ENCODE measurements at places on chromosomes 7 and 10.

DNA sequence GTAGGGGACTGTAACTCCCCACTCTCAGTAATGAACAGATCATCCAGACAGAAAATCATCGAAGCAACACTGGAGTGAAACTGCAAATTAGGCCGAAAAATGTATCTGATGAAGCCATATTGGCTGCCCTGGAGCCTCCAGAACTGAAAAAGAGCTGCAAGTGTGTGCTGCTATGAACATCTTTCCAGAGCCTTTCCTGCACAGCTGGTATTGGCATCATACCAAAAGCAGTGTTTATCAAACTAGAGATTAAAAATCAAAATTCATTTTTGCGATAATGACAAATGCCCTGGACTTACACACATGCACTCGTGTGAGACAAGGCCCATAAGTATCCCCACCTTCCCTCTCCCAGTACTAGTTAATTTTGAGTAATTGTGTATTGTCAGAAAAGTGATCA lies 6.8 kb upstream of the CLDN12 start:
- DNase-seq: no peak

DNA sequence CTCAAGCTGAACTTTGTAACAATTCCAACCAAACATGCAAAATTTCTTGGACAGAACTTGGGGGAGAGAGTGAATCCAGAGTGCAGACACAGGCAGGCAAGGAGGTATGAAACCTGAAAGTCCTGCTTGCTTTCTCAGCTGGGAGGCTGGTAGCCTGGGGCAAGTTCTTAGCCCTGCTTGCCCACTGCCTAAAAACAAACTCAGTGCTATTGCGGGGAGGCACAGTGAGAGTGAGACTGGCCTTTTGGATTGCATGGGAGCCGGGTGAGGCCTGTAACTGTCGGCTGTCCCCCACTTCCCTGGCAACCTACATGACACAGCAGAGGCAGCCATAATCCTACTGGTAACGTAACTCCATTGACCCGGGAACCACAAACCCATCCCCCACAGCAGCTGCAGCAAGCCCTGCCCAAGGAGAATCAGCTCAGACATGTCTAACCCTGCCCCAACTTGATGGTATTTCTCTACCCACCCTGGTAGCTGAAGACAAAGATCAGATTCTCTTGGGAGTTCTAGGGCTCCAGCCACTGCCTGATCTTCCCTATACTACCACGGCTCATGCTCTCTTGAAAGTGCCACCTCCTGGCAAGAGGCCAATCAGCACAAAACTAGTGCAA lies 663.6 kb downstream of the GRM8 start:
- DNase-seq: no peak

- no peak for DNase-seq
Measured at GRCh38 chr10:132774181-132774901, 11.6 kb downstream of the NKX6-2 start.

DNA sequence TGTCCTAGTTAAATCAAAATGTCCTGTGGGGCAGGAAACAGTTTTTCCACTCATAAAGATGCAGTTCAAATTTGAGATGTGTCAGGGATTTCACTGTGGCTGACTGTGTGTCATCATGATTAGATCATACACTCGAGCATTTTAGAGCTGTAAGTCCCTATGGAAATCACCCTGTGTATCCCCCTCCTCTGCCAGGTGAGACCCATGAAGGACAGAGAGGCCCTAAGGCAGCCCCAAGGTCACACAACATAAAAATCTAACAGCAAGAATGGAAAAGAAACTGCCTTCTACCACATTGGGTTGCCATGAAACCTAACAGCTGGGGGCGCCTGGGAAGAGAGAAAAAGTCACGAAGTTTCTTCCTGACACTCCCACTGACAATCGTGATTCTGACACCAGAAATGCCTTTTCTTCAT lies 135.8 kb downstream of the KCNMA1 start:
- no peak for DNase-seq

GRCh38 chr10:31604096-31604495 lies 285.1 kb downstream of the ZEB1 start:
- DNase-seq: no peak
